ENCODE measurements at places on chromosomes 1 and 21.

DNA sequence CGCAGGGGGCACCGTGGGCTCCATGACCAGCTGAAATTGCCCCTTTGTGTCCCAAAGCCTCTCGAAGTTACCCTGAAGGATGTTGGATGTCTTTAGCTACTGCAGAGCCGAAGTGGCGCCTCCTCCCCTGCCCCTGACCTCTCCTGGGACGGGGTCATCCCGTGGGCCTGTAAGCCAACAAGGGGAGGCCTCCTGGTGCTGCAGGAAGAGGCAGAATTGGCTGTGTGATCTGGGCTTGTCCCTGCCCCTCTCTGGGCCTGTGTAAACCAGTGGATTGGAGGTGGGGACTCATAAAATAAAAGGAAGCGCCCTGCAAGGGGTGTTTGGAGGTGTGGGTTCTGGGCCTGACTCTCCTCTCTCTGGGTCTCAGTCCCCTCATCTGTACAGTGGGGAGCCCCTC is 2.1 kb upstream of the TAS1R2 start:
- DNase-seq, result no peak

DNA sequence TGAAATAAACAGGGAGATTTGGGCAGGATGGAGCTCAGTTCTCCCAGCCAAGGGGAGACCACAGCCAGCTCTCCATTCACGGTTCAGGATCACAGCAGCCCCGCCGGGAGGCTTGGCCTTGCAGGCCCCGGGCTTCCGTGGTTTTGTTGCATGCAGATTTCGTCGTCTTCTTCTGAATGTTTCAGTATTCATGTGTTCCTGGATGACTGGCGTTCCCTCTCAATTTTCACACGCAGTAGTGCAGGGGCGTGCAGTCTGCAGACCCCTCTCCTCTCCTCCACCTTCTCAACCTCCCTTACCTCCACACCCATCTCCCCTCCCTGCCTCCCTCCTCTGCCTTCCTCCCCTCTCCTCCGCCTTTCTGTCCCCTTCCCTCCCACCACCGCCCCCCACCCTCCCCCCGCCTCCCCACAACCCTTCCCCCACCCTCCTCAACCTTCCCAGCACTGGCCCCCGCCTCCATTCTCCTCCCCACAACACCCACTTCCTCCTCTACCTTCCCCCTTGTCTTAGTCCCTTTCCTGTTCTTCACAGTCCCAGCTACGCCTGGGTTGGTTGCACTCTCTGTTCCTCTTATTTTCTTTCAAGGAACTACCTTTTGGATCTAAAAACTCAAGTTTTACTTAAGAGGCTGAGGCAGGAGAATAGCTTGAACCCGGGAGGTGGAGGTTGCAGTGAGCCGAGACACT is 8.4 kb upstream of the SLC19A1 start:
- no peak for DNase-seq

- DNase-seq, result peak; percentile 4
These were observed 692 bp upstream of the RALGPS2 start for GRCh38 chr1:178724376-178724727.

DNA sequence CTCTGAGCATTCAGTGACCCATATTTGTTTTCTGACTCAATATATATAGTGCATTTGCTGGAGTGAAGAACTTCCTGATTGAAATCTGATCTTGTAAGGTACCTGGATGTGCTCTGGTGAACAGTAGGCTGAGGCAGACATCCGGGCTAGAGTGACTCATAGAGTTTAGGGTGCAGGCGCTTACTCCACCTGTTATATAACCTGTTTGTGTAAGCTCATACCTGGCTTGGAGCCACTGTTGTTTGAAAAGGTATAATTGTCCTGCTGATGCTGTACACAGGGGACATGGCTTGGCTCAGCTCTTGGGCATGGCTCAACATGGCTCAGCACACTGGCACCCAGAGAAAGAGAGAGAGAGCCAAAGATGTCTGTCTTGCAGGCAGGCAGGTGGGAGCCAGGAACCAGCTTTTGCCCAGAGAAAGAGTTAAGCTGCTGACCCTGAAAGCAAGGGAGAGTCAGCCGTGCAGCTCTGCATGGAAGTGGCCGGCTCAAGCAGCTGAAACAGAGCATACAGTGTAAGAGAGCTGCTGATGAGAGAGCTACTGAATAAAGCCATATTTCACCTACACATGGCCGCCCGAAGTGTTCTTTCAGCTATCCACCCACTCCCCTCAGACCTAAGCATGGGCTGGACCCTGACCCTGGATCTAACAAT is 43.2 kb downstream of the GJA5 start:
- DNase-seq, result peak; percentile 86

DNA sequence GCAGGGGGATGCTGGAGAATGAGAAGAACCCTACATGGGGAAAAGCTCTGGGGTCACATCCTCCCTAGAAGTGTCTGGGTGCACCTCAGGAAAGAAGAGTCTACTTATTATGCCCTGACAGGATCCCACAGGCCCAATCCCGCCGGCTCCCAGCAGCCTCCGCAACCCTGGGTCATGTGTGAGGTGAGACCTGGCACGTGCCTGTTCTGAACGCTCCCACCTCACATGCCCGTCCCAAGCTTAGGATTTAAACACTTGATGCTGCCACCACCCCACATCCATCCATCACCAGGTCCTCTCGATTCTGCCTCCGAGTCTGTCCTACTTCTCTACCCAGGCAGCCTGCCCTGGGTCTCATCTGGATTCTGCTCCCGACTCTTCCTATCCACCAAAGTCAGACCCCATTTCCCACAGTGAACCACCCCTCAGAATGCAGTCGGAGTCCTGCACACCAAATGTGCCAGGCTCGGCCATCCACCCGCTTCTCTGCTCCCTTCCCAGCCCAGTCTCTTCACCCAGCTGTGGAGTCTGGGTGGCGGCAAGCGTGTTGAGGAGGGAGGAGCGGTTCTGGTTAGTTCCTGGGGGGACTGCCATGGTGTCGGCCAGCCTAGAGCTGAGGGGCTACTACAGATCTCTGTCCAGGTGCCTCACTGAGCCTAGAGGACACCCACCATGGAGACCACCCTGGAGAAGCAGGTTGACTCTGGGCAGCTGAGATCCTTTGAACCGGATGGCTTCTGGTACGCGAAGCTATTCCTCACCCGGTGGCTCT is 23.9 kb downstream of the SLC2A1 start:
- no peak for DNase-seq

- DNase-seq, result no peak
These were observed 15.1 kb downstream of the TRIM45 start for GRCh38 chr1:117106478-117106877.

GRCh38 chr1:231558708-231559185 is 30.3 kb downstream of the TSNAX start:
- no peak for DNase-seq

- DNase-seq, result peak; percentile 92
These were observed 48.7 kb upstream of the COL6A2 start for GRCh38 chr21:46048926-46049889.

- DNase-seq, result peak; percentile 49
These were observed 5.8 kb downstream of the ANXA9 start for GRCh38 chr1:150987924-150988323.

GRCh38 chr1:212119397-212119837 is 83.9 kb downstream of the DTL start:
- no peak for DNase-seq

DNA sequence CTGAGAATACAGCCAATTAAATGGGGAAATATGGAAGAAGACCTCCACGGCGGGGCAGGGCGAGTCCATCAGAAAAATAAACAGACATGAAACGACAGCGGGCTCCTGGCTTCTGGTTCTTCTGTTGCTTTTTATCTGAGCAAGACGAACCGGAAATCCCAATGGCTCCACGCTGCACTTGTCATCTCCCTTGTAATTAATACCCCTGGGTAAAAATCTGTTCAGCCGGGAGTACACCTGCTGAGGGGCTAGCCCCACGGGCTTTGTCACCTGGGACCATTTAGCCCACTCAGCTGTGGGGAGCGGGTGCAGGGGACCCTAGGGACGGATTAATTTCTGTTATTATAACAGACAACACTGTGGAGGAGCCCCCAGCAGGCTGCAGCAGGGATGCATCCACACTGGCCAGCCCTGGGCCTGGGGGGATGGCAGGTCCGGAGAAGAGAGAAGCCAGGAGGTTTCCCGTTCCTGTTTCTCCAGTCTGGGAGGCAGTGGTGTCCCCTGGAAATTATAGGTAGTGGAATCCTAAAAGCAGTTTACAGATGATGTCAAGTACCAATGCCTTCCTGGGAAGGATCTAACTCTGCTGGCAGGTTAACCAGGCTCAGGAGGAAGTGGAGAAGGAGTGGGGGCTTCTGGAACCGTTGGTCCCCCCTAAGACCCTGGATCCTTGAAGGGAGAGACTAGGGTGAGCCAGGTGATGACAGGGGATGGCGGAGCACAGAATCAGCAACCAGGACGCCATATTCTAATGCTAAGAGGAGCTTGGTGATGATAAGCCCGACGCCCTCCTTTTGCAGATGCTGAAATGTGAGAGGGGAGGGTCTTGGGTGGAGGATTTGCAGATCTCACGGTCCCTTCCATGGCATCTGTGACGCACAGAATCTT is 566.1 kb downstream of the PTPRU start:
- DNase-seq, result peak; percentile 37

DNA sequence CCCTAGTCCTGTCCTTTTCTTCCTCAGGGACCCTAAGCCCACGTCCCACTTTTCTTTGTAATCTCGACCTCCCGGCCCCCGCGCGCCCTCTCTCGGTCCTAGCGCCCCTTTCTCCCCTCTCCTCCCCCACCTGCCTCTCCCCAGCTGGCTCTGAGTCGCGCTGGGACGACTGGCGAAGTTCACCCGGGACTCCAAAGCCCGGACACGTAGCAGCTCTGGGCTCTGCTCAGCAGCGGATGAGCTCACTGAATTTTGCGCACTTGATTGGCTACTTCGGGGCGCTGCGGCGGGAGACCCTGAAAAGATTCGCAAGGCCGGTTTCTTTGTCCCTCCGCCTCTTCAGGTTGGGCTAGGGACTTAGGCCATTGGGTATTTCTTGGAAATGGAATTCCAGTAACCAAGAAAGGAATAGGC is 16.3 kb upstream of the ACKR1 start:
- no peak for DNase-seq

DNA sequence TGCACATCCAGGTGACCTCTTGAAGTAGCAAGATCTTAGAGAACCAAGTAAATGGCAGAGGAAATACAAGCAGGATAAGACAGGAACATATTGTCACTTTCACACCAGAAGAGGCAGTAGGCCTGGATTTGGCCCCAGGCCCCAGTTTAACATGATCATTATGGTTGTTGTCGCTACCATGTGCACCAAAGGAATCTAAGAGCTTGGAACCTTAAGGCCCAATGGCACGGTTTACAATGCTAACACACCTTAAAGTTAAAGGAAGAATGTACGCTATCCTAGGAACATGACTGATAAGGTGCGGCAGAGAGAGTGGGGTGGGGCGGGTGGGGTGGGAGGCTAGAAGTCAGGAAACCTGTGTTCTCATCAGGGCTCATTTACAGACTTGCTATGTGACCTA is 147.5 kb downstream of the ROR1 start:
- no peak for DNase-seq

GRCh38 chr1:27322569-27323240 is 742 bp downstream of the TMEM222 start:
- no peak for DNase-seq

- DNase-seq, result peak; percentile 58
These were observed 280.7 kb downstream of the LMX1A start for GRCh38 chr1:165075725-165076370.

GRCh38 chr1:112702067-112702395 is 4.9 kb downstream of the RHOC start:
- no peak for DNase-seq

DNA sequence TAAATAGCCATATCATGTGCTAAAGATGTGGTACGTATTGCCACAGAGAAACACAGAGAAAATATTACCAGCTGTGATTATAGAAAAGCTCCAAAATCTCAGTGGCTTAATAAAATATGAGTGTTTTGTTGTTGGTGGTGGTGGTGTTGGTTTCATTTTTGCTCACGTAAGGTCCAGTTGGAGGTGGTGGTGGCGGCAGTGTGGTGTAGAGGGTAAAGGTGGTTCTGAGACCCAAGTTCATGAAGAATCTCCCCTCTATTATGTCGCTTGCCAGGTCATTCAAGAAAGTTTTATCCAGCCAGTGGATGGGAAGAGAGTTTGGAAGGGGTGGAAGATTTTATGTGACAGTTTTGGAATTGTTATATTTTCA is 217.6 kb upstream of the SAMSN1 start:
- DNase-seq, result no peak

- DNase-seq, result no peak
These were observed 75.9 kb downstream of the DHRS3 start for GRCh38 chr1:12542138-12542465.

GRCh38 chr1:212699625-212700222 is at the start of gene BATF3:
Gene BATF3, minus strand, starts transcription at chr1:212699840. Its CDS starts 78 bp downstream, at chr1:212699762.
- DNase-seq, result peak; percentile 50

DNA sequence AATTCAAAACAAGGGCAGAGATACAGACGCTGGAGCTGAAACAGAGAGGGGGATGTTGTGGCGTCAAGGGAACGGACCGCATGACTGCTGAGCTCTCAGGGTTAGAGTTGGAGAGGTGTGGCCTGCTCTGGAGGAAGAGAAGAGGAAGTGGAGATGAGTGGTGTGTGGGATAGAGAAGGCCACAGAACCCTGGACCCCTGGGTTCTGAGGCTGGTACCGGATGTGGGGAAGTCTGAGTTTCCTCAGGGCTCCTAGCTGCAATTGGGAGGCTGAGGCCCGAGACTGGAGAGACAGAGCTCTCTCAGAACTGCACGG is 1.8 kb downstream of the BCAN start:
- DNase-seq, result no peak

GRCh38 chr1:76876655-76877395 is 9.5 kb downstream of the ST6GALNAC5 start:
- DNase-seq, result no peak

DNA sequence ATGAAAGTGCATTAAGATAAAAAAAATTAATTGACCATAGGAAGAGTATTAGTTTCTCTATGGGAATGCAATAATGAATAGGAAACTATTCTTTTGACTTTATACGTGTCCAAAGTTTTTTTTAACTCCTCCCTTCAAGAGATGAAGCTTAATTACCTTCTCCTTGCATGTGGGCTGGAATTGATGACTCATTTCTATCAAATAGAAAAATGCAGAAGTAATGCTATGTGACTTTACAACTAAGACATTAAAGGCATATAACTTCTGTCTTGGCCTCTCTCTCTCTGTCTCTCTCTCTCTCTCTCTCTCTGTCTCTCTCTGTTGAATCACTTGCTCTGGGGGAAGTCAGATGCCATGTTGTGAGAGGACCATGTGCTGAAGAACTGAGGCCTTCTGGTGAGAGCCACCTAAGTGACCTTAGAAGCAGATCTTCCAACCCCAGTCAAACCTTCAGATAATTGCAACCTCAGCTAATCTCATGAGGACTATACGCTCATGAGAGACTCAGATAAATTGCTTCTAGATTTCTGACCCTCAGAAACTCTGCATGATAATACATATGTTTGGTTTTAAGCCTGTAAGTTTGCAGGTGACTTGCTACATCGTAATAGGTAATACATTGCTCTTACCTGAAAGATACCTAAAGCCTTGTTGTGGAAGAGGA is 414.2 kb downstream of the KCNT2 start:
- no peak for DNase-seq

DNA sequence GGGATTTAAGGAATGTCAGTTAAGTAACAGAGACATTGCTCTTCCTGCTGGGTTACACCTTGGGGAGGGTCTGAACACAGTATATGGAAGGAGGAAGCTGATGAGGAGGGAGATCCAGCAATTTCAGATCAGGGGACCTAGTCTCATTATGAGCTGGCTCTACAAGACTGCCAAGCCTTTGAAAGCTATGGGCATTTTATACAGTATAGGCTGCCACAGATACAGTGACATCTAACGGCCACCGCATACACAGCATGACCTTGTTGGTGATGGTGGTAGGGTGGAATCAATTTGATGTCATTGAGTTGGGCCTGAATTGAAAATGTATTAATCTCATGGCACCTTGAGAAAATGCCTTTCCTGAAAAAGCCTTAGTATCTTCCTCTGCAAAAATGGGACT is 22.6 kb upstream of the ZP4 start:
- no peak for DNase-seq

- DNase-seq, result no peak
These were observed 7.8 kb upstream of the KIF14 start for GRCh38 chr1:200628223-200628881.

Measured in NCI-H345 (cell line).